ENCODE measurements at places on chromosomes 7 and 10.

DNA sequence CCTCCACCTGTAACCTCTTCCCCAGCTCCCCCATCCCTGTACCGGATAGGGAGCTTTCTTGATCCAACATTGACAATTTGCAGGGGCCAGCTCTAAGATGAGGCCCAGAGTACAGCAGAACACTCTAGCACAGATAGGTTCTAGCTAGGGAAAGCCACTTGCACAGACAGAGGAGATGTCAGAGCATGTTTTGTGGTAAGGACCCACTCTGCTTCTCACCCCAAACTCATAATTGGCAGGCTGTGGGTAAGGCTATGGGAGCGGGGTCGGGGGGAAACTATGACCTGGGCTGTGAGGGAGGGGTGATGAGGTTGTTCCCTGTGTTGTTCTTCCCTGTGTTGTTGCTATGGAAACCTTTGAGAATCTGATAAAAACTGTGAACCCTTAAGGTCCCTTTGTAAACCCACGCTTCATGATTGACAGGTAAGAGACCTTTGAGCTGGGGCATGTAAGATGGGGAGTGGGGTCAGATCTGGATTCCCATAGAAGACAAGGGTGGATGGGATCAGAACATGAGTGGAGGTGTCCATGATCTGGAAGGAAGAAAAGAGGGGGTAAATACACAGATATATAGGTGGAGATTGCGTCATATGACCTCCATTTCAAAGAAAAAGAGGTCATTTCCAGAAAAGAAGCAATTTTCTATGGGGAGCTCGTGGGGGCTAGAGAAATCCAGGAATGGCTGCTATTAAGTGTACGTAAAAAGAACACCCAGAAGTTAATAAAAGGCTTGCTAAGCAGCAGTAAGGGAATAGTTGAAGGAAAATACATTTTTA is 4.0 kb downstream of the CALD1 start:
- DNase-seq = no peak

DNA sequence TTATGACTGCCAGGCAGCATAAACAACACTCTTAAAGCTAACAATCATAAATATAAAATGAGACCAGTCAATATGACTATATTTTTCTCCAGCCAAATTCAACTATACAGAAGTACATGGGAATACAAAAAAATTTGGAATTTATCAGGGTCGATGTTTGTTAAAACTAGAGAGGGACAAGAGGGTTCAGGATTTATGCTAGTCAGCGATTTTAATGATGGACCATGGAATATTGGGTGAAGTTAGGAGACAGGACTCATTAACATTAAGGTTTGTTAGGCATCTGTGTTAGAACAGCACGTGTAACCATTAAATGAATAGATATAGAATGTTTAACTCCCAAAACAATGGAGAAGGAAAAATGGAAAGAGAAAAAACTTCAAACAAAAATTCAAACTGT is 146.2 kb downstream of the SEM1 start:
- no peak for DNase-seq

- peak; percentile 86 for DNase-seq
Measured at GRCh38 chr10:7797582-7797981, 9.6 kb downstream of the ATP5F1C start.

GRCh38 chr7:103074519-103075336 is at the start of the genes ARMC10 and FBXL13:
TSS of gene ARMC10 (plus strand) at chr7:103075140. CDS start at chr7:103075273, 133 bp downstream.
TSS of gene FBXL13 (minus strand) at chr7:103074796.
- peak; percentile 91 for DNase-seq

GRCh38 chr7:126524967-126525366 is 727.8 kb downstream of the GRM8 start:
- no peak for DNase-seq

GRCh38 chr10:16816830-16817124 is 447 bp downstream of the RSU1 start:
- no peak for DNase-seq

DNA sequence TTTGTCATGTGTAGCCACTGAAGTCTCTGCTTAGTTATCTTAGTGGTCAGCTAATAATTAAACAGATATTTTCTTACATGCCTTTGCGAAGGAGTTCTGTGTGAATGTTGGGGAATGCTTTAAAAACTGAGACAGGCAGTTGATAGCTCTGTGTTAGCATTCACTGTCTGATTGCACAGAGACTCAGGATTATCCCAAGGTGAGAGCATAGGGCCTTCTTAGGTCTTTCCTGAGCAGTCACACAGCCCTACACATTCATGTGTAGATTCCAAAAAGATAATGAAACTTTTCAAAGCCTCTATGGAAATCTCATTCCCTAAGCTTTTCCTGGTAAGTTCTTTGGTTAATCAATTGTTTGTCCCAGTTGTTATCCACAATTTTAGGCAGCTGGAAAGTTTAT is 67.7 kb downstream of the CASD1 start:
- no peak for DNase-seq

DNA sequence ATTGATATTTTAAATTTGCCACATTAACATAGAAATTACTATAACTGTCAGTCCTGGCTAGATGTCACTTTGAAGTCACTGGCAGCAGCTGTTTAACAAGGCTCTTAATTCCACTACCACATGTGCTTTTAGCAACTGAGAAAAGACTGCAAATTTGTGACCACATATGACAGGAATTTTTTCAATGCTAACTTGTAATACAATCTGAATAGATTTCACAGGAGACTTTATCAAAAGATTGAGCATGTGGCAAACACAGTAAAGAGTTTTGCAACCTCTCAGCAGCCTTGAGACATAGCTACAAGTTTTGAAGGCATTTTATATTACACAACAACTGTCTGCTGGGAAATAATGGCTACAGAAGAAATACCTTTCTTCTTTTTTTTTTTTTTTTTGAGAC is 73.0 kb downstream of the MICU1 start:
- DNase-seq = no peak

DNA sequence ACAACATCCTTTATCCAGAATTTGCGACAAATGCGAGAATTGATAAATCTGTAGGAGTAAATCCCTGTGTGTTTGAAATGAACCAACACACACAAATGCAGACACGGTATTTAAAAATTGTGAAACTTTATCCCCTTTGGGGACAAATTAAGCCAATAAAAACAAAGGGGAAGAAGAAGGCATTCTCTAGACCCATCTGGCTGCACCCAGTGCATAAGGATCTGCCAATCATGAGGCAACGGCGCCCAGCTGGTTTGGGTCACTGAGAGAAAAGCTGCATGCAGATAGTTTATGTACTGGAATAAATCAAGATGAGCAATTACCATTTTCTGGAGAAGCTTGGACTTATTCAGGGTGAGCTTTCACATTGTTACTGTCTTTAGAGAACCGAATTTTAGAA is 45.7 kb downstream of the VAX1 start:
- DNase-seq = no peak
